ENCODE measurements at places on chromosomes 1 and 21.

DNA sequence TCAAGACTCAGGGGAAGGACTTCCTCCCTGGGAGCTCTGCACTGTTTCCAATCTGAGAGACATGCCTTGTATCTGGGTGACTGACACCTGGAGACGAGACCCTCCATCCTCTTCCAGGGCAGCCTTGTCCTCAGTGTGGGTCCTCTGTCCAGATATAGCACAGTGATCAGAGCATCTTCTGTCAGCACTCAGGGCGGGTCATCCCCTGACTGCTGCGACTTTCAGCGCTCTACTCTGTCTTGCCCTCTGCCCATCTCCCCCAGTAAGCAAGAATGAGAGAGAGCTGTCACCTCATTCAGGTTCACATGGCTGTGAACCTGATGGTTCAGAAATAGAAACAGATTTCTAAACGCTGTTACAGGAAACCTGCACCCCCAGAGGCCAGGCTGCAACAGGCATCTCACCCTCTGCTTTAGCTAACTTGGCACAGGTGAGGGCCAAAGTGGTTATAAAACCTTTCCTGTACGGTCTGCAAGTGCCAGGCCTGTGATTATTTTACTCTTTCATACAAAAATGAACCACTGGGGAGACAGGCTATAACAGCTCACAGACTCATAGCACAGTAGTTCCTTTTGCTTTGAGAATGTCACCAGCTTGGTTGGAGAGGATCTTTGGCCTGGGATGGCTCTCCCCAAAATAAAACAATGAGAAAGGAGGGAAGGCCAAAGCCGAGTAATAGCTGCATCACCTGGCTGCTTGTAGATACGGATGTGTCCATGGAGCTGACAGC lies 11.4 kb upstream of the TENT5C start:
- no peak for DNase-seq

- DNase-seq = no peak
Observed at GRCh38 chr1:224938652-224939051, 9.2 kb downstream of the DNAH14 start.

DNA sequence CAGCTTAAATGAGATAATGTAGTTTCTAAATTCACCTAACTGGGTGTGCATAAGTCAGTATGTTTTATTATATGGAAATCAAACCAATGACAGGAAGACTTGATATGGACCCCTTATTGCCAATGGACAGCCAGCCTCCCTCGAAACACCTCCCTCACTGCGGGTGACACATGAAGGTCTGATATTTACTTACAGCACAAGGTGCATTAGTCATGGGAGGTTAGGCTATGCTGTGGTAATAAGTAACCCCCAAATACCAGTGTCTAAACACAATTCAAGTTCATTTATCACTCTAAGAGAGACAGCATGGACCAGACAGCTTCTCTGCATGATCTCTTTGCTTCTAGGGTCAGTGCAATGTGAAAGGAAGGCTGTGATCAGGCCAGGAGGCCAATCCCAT lies 126.0 kb upstream of the KCNJ6 start:
- DNase-seq = no peak

- no peak for DNase-seq
Observed at GRCh38 chr1:212722270-212722957, 22.8 kb upstream of the BATF3 start.

- DNase-seq = no peak
Observed at GRCh38 chr1:151476083-151476482, 16.8 kb upstream of the POGZ start.

GRCh38 chr1:41677620-41678019 lies 193.1 kb upstream of the EDN2 start:
- DNase-seq = no peak

GRCh38 chr1:89001510-89001909 lies 9.1 kb upstream of the KYAT3 start:
- DNase-seq = no peak

- DNase-seq = no peak
Observed at GRCh38 chr1:162145966-162146696, 76.6 kb downstream of the NOS1AP start.

DNA sequence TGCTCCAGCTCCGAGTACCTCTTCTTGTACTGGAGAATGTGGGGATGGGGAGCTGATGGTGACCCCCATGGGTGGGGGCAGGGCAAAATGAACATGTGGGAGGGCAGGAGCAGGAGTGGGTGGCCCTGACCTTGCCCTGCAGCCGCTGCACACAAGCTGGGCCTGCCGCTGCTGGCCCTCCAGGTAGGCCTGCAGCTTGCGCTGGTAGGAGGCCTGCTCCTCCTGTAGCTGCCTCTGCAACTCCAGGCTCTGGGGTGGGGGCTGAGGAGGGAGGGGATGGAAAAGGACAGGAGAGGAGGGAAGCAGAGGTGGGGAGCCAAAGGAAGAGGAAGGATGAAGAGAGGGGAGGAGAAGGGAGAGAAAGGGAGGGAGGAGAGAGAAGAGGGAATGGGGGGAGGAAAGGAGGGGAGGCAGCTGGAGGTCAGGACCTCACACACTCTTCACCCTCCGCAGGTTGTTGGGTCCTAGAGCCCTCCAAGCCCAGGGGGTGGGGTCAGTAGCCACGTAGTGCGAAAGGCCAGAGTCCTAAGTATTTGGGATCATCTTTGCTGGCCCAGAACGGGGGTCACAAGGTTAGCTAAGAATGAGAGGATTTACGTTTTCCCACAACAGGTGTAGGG lies 22.9 kb downstream of the RNU1-1 start:
- no peak for DNase-seq

DNA sequence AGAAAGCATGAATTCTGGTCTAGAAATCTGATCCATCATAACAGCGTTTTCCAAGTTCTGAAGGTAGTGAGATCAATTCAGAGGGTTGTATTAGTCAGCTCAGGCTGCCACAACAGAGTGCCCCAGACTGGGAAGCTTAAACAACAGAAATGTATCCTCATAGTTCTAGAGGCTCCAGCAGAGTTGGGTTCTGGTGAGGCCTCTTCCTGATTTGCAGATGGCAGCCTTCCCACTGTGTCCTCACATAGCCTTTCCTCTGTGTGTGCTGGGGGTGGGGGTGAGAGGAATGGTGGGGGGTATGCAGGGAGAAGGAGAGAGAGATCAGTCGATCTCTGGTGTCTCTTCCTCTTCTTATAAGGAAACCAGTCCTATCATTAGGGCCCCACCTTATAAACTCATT lies 15.1 kb downstream of the ZBTB8B start:
- no peak for DNase-seq

DNA sequence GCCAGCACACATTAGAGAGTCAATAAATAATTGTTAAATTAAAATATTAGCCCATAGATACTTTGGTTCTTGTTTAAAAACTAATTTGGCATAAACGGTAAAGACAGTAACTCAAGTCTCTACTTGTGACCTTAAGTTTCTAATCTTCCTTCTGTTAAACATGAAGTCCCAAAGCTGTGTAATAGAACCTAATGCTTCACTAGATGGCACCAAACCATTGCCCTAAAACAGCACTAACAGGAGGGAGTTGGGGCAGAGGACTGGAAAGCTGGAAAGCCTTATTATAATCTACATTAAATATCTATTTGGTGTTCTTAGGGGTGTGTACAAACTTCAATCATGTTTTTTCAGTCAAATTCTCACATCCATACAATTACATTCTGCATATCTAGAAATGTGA lies 176.7 kb downstream of the OLFM3 start:
- DNase-seq = peak; percentile 1

DNA sequence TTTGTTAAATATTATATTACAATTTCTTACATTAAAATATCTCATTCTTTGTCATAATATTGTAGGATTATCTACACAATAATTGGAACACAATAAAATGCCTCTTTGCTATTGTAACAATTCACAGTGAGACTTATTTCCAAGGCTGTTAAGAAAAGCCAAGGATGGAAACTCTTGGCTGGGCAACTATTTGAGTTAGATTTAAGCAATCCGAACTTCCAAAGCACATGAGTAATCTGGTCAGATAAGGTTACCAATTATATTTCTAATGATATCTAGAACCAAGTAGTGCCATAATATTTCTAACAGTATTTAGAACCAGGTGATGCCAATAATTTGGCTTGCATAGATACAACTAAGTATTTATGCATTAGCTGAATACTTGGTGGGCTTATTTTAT lies 154.7 kb upstream of the KCNK2 start:
- DNase-seq = no peak

DNA sequence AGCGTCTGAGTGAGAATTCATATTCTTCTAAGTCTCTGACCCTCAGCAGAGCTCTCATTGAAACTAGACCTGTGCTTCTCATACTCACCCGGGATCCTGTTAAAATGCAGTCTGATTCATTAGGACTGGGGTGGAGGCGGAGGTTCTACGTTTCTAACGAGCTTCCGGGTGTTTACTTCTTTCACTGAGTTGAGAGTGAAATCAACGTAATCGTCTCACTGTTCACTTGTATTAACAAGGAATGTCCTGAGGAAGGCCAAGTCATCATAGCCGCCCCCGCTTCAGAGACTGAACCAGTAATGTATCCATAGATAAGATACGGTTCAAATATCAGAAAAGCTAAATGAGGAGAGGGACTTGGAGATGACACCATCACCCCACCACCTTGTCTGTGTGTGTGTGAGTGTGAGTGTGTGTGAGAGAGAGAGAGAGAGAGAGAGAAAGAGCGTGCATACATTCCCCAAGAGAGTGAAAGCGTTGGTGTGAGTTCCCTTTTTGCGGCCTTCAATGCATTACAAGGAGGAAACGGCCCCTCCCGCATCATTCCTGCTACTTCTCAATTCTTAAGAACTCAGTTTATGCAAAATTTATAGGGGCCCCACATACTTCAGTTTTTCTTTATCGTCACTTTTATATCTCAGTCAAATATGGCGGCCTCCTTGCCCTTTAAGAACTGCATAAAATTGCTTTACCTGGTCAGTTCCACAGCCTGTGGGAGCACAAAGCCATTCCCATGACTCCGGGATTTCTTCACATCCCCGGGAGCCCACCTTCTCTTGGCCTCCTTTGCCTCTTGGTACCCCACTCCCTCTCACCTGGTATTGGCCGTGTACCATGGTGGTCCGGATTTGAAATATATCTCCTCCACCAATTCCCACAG lies 19.8 kb downstream of the KMO start:
- DNase-seq = no peak

DNA sequence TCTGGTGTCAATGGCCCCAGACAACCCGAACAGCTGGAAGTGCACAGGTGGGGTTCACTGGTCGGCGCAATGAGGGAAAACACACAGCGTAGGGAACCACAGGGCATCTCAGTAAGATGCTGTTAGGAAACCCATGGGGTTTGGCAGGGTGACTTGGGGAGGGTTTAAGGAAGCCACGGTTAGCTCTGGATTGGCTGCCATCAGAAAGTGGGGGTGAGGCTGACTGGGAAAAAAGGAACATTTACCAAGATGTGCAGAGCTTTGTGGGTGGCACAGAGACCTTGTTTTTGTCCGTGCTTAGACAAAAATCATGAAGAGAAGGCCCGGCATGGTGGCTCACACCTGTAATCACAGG lies 11.0 kb downstream of the ALDH4A1 start:
- no peak for DNase-seq

DNA sequence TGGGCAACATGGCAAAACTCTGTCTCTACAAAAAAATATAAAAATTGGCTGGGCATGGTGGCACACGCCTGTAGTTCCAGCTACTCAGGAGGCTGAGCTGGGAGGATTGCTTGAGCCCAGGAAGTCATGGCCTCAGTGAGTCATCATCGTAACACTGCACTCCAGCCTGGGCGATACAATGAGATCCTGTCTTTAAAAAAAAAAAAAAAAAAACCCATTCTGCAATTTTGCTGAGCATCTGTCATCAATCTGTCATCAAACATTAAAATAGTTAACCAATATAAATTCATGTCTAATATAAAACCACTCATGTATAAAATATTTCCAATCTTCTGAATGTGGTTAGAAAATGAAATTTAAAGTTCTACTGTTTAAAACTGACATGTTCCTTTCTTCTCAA lies 56.9 kb downstream of the LPAR3 start:
- DNase-seq = no peak

DNA sequence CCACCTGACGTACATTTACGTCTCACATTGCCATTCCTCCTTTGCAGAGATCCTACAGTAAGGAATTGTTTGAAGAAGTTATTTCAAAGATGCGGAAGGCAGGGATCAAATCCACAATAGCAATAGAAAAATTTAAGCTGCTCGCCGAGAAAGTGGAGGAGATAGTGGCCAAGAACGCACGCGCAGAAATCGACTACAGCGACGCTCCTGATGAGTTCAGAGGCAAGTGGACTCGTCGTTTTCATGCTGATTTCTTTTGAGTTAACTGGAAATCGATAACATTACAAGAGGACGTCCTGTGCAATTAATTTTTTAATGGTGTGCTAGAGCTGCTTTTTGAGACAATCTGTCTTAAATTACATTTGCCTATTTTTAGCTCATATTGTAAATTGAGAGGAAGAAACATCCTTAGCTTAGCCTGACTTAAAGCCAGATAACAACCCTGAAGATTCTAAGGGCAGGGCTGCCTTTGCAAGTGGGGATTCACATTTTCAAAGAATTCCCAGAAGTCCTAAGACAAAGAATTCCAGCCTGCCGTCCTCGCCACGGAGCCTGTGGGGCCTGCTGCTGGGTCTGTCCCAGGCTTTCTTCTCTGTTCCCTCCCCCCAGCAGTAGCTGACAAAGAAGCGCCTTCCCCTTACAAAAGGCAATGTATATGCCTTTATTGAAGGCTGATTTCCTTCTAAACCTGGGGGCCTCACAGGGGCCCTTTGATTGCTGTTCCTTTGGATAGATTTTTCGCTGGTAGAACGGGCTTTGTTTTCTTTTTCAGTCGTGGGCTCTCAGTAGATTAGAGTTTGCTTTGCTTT lies 31.6 kb upstream of the KIF1B start:
- DNase-seq = no peak

- DNase-seq = no peak
Observed at GRCh38 chr1:157849229-157849875, 7.7 kb upstream of the CD5L start.

GRCh38 chr1:202959276-202959620 lies 1.1 kb upstream of the ADIPOR1 start:
- no peak for DNase-seq

- no peak for DNase-seq
Observed at GRCh38 chr1:23616292-23616824, 57.1 kb upstream of the ID3 start.

DNA sequence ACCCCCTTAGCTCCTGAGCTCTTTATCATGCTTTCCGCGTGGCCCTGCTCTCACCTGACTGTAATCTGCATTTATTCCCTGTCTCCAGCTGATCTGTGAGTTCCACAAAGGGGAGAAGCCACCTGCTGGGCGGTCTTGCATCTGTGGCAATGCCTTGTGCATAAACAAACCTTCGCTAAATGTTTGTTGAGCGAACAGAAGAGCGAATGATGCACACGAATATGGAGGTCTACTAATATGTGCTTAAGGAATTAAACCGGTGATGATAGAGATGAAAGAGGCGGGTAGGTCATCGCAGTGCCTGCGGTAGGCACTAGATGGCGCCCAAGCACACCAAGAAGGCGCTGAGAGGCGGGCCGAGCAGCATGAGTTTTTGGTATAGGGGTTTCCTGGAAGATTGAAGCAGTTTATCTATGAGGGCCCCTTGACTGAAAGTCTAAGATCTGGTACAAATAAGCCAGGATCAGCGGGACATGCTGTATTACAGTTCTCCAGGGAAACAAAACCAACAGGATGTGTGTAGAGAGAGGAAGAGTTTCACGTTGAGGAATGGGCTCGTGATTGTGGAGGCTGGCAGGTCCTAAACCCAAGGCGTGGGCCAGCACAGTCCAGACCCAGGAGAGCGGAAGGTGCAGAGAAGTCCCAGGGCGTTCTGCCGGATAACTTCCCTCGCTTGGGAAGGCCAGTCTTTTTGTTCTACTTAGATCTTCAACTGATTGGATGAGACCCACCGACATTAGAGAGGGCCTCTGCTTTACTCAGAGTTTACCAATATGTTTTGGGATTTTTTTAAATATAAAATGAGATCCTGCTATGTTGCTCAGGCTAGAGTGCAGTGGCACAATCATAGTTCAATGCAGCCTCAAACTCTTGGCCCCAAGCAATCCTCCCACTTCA lies 34.7 kb downstream of the TOMM20 start:
- DNase-seq = no peak

Measured in fibroblast of the conjunctiva (primary cell).